ENCODE measurements at places on chromosomes 1 and 21. TPM values are rescaled to one million over a fixed set of nuclear protein-coding genes. Genes with fewer than 3 reads are reported as not detected.

CLK2 gene
- 106 TPM for total RNA-seq

SAMD11 gene
- total RNA-seq = 53.9 TPM

GPR25 gene
- total RNA-seq = not detected

SLC9C2 gene
- total RNA-seq = not detected

ACTN2 gene
- not detected for total RNA-seq

YOD1 gene
- total RNA-seq = 8.8 TPM

GRCh38 chr1:233735331-233735730 lies 121.4 kb downstream of the KCNK1 start:
- DNase-seq = no peak

- no peak for DNase-seq
Observed at GRCh38 chr1:24929398-24930259, 447 bp downstream of the RUNX3 start.

GNAT2 gene
- total RNA-seq = not detected

TRIM67 gene
- 0.05 TPM for total RNA-seq

CACYBP gene
- 116 TPM for total RNA-seq

FCRL6 gene
- not detected for total RNA-seq

- DNase-seq = no peak
Observed at GRCh38 chr1:2098839-2099785, 48.9 kb downstream of the PRKCZ start.

GRCh38 chr1:160090760-160091159 lies 7.7 kb downstream of the IGSF8 start:
- DNase-seq = no peak
